Activated CD8-positive, alpha-beta memory T cell treated with anti-CD3 and anti-CD28 coated beads for 1 hour (primary cell): ENCODE measurements at places on chromosomes 12 and 14.

- no peak for DNase-seq
Measured at GRCh38 chr14:102592763-102593060, 263 bp downstream of the RCOR1 start.

DNA sequence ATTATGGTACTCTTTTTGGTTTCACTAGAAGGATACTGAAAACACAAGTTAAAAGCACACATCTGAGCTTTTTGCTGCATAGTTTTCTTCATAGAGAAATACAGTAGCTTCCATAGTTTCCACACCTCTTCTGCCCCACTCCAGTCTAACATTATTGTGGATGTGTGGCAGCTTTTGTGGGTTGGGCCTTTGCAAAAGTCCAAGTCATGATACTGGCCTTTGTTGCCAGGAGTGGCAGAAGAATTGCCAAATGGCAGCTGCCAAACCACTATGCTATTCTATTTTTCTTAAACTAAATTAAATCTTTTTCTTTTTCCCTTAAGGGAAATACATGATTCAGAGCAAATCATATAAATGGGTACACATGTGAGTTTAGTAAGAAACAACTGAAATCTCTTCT lies 114.8 kb downstream of the PLEKHA5 start:
- no peak for DNase-seq

DNA sequence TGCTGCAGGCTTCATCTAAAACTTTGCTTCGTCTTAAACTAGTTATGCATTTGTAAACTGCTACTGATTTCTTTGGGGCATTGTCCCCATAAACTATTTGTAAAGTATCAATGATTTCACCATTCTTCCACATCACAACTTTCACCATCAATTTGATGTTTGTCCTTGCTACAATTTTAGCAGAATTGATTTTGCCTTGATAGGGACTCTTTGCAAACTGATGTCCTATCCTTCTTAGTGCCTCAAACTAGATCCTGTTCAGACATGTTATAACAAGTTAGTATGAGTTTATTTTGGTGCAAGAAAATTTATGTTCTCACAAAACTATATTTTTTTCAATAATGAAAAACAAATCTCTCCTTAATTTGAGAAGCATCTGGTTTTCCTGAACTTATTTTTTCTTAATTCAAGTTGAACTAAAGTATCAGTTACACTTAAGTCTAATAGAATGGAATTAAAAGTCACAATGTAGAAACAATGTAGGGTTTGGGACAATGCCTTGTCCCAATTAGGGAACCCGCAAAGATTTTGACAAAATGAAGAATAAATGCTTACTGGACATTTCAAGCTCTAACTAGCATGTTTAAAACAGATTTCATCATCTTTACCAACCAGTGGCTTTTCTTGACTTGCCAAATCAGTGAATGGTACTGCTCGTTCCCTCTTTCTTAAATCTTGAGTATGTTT lies 10.1 kb upstream of the ARID4A start:
- no peak for DNase-seq

DNA sequence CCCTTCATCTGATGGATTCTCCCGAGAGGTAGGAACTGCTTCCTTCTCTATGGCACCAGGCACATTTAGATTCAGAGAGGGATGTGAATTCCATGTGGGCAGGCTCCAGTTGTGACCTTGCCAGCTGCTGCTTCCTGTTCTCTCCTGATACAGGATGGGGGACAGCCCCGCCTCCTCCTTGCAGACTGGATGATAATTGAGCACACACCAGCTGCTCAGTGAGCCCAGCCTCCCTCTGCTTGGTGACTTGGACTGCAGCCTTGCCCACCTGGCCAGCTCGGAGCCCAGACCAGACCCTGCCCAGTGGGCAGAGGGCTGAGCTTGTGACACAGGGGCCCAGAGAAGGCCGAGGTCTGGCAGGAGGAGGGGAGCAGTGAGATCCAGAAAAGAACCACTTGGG lies 90.2 kb downstream of the CALM1 start:
- DNase-seq = no peak

- no peak for DNase-seq
Measured at GRCh38 chr12:57342207-57342691, 88.6 kb downstream of the R3HDM2 start.

- no peak for DNase-seq
Measured at GRCh38 chr14:81408595-81408994, 8.5 kb upstream of the STON2 start.

DNA sequence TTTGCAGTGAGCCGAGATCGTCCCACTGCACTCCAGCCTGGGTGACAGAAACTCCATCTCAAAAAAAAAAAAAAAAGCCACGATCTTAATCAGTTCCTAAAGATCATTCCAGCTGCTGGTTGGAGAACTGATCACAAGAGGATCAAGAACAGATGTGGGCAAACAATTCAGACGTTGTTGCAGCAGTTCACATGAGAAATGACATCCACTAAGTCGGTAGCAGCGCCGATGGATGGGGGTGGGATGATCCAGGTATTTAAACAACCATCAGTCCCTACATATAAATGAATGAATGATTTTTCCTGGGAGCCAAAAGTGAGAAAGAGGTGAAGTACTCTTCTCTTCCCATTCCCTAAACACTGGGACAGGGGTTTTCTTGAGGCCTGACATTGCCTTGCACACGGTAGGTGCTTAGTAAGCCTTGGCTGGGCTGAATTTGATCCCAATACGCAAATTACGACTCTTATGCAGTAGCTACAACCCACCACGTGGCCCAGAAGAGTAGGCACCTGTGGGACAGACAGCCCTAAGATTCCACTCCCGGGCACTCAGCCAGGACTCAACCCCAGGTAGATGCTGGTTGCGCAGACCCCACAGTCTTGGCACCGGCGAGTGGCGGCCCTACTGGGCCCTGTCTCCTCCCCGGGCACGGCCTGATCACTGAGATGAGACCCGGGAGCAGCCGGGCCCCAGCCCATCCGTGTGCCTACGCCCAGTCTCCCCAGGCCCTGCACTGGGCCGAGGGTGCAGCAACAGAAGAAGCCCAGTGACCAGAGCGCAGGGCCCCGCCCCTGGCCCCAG lies 565 bp downstream of the SPRYD3 start:
- DNase-seq = no peak

GRCh38 chr14:92316937-92317336 lies 6.0 kb upstream of the SLC24A4 start:
- no peak for DNase-seq

GRCh38 chr12:125210104-125210755 lies 145.0 kb downstream of the AACS start:
- no peak for DNase-seq

- DNase-seq = no peak
Measured at GRCh38 chr14:48937541-48938195, 648.5 kb downstream of the RPS29 start.

DNA sequence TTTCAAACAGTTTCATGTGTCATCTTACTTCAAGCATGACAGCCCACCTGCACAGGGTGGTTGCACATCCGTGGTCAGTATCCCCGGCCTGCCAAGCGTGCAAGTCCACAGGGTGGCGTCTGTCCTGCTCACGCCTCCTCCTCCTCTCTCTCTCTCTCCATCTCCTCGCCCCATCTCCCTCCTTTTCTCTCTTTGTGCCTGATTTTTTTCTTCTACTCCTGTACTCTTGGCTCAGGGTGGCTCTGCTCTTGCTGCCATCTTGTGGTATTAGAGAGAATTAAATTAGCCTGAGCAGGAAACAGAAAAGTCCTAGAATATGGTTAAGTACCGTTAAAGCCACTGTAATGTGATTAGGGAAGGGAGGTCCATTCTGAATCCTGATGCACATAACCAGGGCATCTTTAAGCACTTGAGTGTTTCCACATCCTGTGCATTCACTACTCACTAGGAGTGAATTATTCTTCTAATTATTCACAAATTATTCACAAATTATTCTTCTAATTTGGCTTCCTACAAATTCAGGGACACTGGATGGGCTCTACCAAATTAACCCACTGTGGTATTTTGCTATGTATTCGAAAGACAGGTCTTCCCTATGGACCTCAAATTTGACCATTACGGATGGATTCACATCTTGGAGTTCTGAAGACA lies 25.5 kb upstream of the DTX1 start:
- no peak for DNase-seq

- no peak for DNase-seq
Measured at GRCh38 chr14:24260026-24260779, 2.8 kb downstream of the TGM1 start.

GRCh38 chr12:43551971-43552559 lies at the start of gene ADAMTS20:
ADAMTS20 (minus strand) TSS chr12:43552203; CDS start chr12:43551921, 282 bp downstream.
- no peak for DNase-seq

DNA sequence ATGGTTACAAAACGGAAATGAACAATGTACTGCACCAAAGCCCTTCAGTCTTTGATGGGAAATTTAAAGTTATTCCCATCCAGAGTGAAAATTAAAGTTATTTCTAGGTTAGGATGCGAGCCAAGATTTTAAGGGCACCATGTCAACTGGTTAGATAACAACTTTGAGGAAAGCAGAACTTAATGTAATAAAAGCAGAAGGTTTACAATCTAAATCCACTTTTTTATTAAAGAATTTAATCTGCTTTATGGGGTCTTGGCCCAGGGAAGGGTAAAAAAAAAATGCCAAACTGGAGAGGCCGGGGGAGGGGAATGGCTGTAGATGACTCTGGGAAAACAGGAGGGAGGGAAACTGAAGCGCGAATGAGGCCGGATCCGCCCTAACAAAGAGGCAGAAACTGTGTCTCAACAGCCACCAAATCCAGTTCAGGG lies 108.2 kb upstream of the ATF7IP start:
- DNase-seq = no peak

GRCh38 chr12:56082967-56083366 lies 3.0 kb downstream of the ERBB3 start:
- DNase-seq = no peak

- no peak for DNase-seq
Measured at GRCh38 chr14:99749142-99749541, 44.1 kb upstream of the EML1 start.

DNA sequence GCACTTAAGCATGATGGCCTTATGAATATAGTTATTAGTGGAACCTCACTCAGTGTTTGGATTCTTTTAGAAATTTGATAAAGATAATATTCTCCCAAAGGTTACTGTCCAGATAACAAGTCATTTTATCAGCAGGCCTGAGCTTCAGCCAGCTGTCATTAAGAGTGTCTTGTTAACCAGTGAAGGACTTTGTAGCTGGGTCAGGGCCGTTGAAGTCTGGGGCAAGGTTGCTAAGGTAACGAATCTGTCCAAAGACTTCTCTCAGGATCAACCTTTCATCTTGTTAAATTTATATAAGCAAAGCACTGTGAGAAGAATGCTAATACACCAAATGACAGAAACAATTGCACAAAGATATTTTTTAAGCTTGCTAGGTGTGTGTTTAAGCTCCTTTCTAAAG lies 271.3 kb upstream of the TMPO start:
- no peak for DNase-seq

DNA sequence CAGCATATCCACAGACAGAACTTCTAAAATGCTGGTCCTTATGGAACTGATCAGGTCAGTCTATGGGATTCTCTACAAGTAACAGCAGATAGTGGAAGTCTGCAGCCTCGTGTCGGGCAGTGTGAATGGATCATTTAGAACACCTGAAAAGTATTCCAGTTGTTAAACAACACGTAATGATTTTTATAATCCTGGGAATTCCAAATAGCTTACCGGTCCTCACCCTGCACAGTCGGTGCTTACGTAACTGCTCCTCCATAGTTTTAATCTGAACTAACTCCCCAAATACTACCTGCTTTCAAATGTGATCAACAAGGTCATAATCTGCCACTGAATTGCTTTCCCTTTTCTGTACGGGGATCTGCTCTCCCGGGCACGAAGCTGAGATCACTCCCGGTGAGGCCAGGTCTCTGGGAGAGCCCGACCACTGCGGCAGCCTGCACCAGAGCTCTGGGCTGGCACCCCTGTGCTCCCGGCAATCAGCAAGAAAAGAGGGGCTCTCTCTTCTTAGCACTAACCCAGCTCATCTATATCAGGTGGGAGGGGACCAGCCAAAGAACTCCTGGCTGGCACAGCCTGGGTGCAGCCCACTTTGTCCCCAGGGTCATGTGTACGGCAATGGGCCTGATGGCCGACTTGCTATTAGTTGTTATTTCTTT lies 157.0 kb downstream of the FOXN3 start:
- DNase-seq = no peak

DNA sequence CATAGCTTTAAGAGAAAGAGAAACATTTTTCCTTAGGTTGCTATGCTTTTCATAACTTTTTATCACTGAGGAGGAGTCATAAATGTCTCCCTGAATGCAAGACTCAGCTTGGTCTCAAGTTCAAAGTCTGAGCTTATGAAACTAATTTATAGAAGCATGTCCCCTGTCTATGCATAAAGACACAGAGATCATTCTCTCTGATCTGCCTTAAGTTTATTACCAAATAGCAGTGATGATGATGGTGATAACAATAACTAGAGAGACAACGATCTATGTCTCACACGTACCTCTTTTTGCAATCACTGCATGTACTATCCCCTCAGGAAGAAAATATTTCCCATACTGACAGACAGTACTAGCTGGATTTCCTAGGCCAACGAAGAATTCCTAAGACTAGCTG lies 266.4 kb upstream of the G2E3 start:
- no peak for DNase-seq
